Cardiac septum (tissue), 1 donor: ENCODE measurements at places on chromosomes 3 and 15. TPM values are rescaled to one million over a fixed set of nuclear protein-coding genes. Genes with fewer than 3 reads are reported as not detected.

The PATL2 gene
- total RNA-seq = 1.00 TPM

The TIGIT gene
- total RNA-seq = 0.32 TPM

The NRROS gene
- total RNA-seq = 2.6 TPM

The SLC28A1 gene
- total RNA-seq = 0.83 TPM

The TMCO5A gene
- not detected for total RNA-seq

The CFAP91 gene
- total RNA-seq = 0.57 TPM

The SLC24A5 gene
- not detected for total RNA-seq

The KLHL40 gene
- total RNA-seq = 0.57 TPM

The EOMES gene
- not detected for total RNA-seq

The LRRC31 gene
- not detected for total RNA-seq

The MED12L gene
- total RNA-seq = 5.5 TPM

The LRRK1 gene
- 3.5 TPM for total RNA-seq
